EH (cell line): ENCODE measurements at places on chromosomes 16 and 17.
A peak's percentile ranks its signal among the peaks of the same experiment; 100 is the strongest.

- no peak for DNase-seq
Measured at GRCh38 chr16:74771656-74772315, 2.8 kb downstream of the FA2H start.

GRCh38 chr17:4772235-4772613, 538 bp downstream of the TM4SF5 start:
- no peak for DNase-seq

DNA sequence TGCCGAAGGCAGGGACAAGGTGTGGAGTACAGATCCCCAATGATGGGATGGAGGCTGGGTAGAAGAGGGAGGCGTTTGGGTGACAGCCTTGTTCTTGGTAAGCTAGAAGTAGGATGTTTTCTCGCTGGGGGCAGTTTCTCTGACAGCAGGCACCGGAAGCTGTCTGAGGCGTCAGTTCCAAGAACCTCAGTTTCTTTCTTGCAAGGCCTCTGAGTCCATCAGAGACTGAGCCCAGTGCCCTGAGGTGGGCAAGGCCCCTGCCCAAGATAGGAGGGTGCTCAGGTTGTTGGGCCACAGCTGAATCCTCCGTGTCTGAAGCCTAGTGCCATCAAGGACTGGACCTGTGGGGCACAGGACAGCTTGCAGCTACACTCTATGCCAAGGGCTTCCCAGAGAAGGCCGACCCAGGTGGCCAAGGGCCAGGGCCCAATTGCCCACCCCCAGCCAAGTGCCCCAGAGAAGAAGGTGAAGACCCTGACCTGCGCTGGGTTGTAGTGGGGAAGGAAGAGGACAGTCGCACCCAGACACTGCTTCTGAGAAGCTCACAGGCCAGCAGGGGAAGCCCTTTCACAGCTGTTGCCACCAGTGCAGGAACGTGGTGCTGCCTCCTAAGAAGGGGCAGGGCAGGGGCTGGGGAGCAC, 13.1 kb downstream of the CYB5D2 start:
- no peak for DNase-seq

DNA sequence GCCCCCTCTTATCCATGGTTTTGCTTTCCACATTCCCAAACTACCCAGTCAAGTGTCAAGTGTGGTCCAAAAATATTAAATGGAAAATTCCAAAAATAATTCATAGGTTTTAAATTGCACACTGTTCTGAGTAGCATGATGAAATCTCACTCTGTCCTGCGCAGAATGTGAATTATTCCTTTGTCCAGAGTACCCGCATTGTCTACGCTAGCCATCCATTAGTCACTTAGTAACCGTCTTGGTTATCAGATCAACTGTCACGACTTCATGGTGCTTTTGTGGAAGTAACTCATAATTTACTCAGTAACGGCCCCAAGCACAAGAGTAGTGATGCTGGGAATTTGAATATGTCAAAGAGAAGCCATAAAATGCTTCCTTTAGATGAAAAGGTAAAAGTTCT, 94.9 kb downstream of the SLC39A11 start:
- peak; percentile 31 for DNase-seq

GRCh38 chr17:5662409-5663085, 78.2 kb upstream of the NLRP1 start:
- DNase-seq = no peak

GRCh38 chr16:29736112-29736511, 9.7 kb downstream of the C16orf54 start:
- DNase-seq = no peak

GRCh38 chr17:5354310-5354709, 65.2 kb downstream of the NUP88 start:
- DNase-seq = no peak

DNA sequence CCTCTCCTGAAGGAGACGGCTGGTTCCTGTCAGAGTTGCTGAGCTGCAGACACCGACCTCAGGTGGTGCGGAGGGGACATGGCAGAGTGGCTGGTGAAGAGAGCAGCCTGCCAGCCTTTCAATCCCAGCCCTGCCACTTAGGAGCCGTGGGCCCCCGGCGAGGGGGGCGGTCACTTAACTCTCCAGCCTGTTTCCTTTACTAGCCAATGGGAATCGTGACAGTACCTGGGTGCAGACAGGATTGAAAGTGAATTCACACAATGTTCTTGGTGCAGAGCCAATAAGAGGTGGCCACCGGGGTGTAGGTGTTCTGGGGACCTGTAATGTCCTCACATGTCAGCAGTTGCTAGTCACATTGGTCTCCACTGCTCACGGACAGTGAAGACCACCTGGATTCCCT, 13.5 kb downstream of the ACE start:
- DNase-seq = no peak

DNA sequence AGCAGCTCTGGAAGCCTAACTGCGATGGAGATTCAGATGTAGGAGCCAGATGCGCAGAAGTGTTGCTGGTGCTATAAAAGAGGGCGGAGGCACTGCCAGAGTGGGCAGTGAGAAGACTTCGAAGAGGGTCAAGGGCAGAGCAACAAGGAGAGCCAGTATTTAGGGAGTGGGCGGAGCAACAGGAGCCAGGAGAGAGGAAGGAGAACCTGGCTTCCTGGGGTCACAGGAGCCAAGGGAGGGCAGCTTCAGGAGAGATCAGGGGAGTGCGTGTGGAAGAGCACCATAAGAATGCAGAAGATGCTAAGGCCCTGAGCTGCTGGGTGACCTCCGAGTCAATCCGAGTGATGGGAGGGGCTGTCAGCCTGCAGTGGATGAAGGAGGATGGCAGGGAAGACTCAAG, 14.4 kb upstream of the MRPS23 start:
- DNase-seq = no peak
